ENCODE measurements at places on chromosomes 5 and 9. TPM values are rescaled to one million over a fixed set of nuclear protein-coding genes. Genes with fewer than 3 reads are reported as not detected.
A peak's percentile ranks its signal among the peaks of the same experiment; 100 is the strongest.

SNAPC4 gene
- 11.6 TPM for polyA plus RNA-seq

GARNL3 gene
- 29.5 TPM for polyA plus RNA-seq

- DNase-seq = no peak
Observed at GRCh38 chr5:39137819-39138451, 63.7 kb upstream of the RICTOR start.

FAM151B gene
- 1.9 TPM for polyA plus RNA-seq

CCDC152 gene
- polyA plus RNA-seq = 21.3 TPM

DMRT3 gene
- polyA plus RNA-seq = not detected

- no peak for DNase-seq
Observed at GRCh38 chr9:37378613-37379004, 43.9 kb upstream of the GRHPR start.

- no peak for DNase-seq
Observed at GRCh38 chr5:172762214-172763119, 8.5 kb downstream of the DUSP1 start.

- no peak for DNase-seq
Observed at GRCh38 chr9:88015606-88016005, 41.3 kb upstream of the CDK20 start.

DNA sequence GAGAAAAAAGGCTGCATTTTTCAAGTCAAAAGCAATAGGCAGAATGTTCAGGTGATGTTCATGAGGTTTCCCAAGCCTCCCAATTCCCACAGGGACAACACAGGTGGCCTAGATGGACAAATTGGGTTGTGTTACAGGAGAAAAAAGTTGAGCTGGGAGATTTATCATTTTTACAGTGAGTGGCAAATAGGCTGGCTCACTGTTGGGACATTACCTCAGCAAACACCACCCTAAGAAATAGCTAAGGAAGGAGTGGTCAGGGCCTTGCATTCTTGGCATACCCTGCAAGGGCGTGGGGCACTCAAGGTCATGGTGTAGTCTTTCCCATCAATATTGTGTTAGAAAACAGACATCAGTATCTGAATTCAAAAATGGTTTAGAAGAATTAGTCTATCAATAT lies 23.3 kb upstream of the CPLANE1 start:
- peak; percentile 1 for DNase-seq

GRCh38 chr5:10600626-10601245 lies 36.9 kb downstream of the ANKRD33B start:
- DNase-seq = no peak

DNA sequence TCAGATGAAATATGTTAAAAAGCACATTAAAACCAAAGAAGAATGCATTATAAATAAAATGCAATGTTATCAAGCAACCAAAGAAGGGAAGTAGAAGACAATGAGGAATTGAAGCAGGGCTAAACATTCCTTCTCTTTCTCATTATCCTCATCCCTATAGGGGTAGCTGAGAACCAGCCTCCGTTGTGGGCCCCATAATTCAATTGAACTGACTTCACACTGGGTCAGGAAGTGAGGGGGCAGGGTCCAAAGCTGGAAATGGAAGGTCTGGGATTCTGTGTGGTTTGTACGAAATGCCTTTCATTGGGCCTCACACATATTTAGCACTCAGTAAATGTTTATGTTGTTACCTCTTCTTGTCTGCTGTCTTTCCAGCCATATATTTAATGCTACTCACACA lies 220.4 kb upstream of the CD180 start:
- DNase-seq = no peak
